GM12878 (cell line): ENCODE measurements at places on chromosomes 5 and 9. TPM values are rescaled to one million over a fixed set of nuclear protein-coding genes. Genes with fewer than 3 reads are reported as not detected.

GRCh38 chr5:180813420-180813819, 10.8 kb upstream of the MGAT1 start:
- no peak for DNase-seq

DNA sequence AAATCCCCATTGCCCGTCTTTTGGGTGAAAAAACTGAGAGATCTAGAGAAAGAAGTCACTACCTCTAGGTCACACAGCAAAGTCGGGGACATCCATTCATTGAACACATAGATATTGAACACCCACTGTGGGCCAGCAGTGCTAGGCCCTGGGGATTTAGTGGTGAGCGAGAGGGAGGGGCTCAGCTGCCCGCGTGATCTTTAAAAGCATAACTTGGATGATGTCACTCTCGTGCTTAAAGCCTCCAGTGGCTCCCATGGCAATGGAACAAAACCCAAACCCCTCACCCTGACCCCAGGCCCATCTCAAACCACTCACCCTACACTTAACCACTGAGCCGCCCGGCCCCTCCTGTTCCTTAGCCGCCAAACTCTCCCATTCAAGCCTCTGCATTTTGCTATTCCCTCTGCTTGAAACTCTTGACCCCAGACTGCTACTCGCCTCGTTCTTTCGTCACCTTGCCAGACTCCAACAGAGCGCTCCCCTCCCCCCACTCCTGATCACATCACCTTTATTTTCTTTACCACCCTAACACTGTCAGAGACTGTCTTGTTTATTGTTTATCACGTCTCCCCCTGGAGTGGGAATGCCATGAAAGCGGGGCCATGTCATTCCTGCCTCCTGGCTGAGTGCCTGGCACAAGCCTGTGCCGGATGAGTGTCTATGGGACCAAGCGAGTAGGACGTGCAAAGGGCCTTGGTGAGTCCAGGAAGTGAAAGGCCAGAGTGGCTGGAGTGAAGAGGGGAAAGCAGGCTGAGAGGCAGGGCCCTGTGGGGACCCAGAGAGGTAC, 710 bp upstream of the PIP5KL1 start:
- DNase-seq = no peak

DNA sequence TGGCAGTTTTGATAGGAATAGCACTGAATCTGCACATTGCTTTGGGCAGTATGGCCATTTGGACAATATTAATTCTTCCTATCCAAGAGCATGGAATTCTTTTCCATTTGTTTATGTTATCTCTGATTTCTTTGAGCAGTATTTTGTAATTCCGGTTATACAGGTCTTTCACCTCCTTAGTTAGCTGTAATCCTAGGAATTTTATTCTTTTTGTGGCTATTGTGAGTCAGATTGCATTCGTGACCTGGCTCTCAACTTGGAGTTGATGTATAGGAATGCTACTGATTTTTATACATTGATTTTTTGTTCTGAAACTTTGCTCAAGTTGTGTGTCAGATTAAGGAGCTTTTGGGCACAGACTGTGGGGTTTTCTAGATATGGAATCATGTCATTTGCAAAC, 24.0 kb downstream of the TMEM161B start:
- DNase-seq = no peak

DNA sequence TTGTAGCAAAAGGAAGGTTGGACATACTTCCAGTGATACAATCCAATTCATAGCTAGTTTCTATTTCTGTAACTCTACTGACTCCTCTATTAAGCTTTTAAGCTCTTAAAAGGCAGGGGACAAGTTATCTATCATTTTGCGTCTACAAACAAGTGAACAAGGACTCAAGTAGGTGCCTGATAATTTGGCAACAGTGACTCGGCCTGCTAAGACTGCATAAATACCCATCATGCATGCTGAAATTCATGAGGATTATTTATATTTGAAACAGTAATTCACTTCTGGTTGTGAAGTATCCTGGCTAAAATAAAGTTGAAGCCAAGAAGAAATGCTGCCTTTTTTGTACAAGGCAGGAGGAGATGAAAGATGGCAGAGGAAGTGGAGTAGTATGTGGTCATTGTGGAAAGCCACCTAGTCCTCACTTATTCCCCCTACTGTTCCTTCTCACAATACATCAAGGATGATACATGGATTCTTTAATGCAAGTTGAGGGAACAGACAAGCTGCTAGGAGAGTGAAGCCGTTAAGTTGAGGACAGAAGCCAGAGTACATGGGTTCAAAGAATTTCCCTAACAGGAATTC, 74.0 kb downstream of the MRPS27 start:
- no peak for DNase-seq

DNA sequence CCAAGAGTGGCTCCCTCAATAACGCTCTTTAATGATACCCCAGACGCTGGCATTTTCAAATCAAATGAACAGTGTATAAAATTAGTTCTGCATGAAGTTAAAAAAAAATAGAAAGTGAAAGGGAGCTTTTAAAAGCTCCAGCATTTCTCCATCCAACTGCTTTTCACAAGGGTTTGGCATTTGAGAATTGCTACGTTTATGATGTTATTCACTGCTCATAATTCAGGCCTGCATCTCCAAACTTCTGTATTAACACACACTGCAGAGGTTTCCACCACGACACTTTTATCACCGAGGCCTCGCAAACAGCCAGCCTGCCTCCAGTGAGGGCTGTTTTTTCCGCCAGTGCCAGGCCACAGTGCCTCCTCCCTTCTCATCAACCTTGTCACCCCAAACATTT, 205.5 kb upstream of the EFNA5 start:
- DNase-seq = no peak

DNA sequence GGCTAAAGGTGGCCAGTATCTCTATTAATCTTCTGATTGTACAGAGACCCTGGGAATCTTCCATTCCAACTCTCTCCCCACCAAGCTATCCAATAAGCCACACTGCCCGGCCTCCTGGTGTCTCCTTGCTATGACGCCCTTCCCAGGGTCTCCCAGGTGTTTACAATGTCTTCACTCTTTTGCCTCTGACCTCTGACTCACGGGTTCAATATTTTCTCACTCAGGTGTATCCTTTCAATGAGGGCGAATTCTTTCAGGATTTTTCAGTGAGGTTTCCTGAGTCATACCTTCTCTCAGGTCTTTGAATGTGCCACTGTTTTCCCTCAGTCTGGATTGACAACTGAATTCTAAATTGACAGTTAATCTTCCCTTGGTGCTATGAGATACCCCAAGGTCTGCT, 53.7 kb upstream of the IRX4 start:
- DNase-seq = no peak

DNA sequence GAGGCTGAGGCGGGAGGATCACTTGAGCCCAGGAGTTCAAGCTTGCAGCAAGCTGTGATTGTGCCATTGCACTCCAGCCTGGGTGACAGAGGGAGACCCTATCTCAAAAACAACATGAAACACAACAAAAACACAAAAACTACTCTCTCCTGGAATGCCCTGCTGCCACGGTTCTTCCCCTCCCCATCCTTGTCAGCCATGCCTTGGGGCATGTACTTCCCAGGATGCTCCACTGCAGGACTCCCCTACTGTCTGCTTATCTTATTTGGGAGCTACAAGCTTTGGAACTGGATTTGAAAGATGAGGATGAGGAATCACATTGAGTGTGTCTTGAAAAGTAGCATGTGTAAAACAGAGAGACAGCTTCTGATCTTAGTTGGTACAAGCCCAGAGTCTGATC, 40.1 kb upstream of the KIAA1958 start:
- DNase-seq = no peak

- no peak for DNase-seq
Observed at GRCh38 chr5:175688352-175689146, 30.7 kb downstream of the HRH2 start.

- no peak for DNase-seq
Observed at GRCh38 chr5:10447041-10447440, 5.4 kb downstream of the ROPN1L start.

DNA sequence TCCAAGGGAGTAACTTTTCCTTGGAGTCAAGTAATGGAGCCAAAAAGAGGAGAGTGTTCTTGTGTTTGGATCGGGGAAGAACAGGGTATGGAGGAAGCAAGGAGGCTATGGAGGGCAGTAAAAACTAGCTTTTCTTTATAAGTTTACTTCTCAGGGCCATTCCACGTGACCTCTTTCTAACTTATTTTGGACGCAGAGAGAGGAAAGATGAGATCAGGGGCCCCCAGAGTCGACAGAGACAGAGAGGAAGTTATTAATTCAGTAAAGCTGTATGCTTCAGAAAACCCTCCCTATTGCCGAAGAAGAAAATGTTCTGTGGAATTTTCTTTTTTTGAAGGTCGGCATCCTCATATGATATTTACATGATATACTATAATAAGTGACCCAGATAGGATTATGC, 233.8 kb upstream of the MPDZ start:
- DNase-seq = no peak

DNA sequence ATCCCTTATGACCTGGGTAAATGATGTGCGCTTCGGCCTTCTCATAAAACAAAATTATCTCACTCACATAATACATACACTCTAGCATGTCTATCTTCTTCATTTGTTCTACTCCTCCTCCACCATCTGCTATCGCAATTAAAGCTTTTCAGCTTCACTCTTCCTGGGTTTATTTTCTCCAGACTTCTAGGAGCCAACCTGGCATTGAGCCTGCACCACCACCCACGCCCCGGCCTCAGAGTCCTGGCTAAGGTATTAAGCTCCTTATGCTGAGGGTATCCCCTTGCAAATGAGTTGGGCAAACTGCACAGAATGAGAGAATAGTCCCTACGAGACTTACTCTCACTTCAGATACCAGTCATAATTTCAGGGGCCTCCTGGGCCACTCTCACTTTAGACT, 236.1 kb upstream of the CDH12 start:
- no peak for DNase-seq

DNA sequence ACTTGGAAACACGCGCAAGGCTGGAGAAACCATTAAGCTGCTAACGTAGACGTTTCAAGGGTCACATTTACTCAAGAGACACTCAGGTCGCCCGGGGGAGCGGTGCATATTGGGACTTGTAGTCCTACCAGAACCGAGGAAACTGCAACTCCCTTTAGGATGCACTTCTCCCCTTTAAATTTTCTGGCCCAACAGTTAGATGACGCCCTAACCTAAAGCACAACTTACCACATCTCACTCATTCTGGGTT, 384 bp upstream of the DMXL1 start:
- DNase-seq = no peak

DNA sequence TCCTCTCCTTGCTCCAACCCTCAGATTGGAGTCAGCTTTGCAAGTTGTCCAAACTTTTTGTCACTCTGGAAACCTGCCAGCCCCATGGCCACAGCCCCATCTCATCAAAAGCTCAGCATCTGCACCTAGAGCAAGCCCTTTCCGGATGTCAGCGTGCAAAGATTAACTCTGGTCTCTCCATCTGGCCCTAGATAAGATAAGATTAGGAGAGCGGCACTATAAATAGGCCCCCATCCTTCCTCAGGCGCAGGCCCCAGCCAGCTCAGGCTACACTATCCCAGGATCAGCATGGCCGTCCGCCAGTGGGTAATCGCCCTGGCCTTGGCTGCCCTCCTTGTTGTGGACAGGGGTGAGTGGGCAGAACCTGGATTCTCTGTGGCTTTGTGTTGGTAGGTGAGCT, at the start of gene SPINK4:
TSS of gene SPINK4 (plus strand) at position 247 of the 400 bp plus-strand sequence. CDS start at position 289, 42 bp downstream.
- DNase-seq = no peak

DNA sequence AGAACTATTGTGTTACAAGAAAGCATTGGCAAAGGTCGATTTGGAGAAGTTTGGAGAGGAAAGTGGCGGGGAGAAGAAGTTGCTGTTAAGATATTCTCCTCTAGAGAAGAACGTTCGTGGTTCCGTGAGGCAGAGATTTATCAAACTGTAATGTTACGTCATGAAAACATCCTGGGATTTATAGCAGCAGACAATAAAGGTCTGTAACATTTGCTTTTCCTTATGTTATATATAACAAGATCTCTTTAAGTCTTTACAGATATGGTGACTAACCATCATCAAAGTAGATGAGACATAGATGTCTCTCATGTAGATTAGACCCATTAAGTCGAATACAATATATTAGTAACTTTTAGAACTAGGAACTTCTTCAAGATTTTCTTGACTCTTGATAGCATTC, 33.0 kb downstream of the TGFBR1 start:
- DNase-seq = no peak

- DNase-seq = no peak
Observed at GRCh38 chr9:112866662-112867274, 23.9 kb downstream of the SLC46A2 start.

DNA sequence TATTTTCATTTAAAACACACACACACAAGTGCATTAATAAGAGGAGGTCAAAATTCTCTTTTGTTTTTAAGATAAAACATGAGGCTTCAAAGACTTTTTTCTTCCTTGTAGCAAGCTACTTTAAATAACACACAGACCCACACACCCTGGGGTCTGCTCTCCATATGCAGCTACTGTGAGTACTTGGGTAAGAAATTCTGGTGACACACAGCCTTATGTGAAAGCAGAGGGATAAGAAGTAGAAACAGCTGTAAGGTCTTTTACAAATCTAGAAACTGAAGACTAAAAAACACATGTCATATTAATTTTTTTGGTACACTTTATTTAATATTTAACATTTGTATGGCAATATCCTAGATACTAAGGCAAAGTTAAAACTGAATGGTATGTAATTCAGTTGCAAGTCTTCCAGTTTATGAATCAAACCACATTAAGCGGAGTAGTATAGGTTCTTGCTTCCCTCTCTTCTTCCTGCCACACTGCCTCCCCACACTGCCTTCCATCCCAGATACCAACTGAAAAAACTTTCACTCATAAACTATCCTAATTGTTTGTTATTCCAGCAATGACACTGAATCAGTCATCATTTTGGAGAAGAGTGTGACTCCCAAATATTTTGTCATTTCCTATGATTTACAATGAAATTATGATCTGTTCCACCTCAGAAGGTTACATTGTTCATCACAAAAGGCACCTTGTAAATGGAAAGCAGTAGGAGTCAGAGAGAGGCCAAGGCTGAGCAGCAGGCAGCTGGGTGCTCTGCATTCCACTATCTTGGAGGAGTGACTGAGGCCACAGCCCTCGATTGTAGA, 92.0 kb downstream of the PLCXD3 start:
- no peak for DNase-seq

DNA sequence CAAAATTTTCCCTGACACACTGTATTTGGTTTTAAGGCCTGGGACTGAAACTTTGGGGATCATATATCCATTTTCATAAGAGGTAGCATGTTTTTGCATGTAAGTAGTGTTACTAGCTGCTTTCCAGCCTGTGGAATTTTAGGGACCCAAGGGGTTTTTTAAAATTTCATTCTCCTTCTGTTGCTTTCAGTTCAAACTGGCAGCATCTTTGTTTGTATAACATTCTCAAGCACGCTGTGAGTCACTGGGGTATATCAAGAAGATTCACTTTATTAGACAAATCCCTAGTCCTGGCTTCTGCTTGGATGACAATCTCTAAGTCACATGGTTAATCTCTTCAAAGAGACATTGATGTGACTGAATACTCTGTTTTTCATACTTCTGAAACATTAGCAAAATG, 479.0 kb downstream of the CYLC2 start:
- no peak for DNase-seq

GRCh38 chr5:68365889-68366288, 150.3 kb downstream of the PIK3R1 start:
- DNase-seq = peak; percentile 31

The TMOD1 gene
- 28.4 and 29.0 TPM in 2 replicates for total RNA-seq

The ANGPTL2 gene
- 1.6 TPM in 2 replicates for total RNA-seq

The CDH6 gene
- not detected in 2 replicates for total RNA-seq
